Urinary bladder (tissue), 4 donors: ENCODE measurements at places on chromosomes 6 and 20. TPM values are rescaled to one million over a fixed set of nuclear protein-coding genes. Genes with fewer than 3 reads are reported as not detected.

GRCh38 chr20:21381619-21382018 lies 15.7 kb downstream of the NKX2-4 start:
- DNase-seq, result no peak

DNA sequence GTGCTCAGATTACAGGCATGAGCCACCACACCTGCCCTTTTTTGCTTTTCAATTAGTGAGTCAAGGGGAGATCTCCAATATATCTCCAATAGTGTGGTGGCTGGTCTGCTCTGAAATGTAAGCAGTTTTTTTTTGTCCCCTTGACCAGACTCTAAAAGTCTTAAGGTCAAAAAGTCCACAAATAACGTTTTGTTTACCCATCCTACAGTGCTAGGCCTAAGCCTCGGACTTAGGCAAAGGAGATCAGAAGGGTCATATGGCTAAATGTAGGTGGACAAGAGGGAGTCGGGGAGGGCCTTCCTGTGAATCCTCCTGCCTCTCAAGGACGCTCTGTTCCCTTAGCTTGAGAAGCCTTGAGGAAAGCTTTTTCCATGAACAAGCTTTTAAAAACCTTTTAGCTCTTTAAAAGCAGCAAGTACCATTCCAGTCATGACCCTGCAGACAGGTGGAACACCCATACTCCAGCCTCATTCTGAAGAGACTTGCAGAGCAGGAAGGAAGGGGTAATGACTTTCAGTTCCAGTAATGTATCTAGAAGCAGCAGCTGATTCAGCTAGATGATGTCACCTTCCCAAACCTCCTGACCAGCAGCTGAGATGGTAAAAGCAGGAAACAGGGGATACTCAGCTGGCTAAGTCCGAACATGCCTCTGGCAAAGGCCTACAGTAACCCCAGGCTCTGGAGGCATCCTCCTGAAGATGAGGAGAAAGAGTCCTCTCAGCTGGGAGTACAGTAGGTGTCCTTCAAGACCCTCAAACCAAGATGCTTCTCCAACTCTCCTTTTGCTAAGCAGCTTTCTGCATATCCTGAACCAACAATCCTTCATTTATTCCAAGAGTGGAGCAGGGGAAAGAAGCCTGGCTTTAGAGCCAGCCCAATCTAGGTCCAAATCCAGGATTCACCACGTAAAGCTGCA lies 23.6 kb downstream of the BCL2L1 start:
- no peak for DNase-seq

DNA sequence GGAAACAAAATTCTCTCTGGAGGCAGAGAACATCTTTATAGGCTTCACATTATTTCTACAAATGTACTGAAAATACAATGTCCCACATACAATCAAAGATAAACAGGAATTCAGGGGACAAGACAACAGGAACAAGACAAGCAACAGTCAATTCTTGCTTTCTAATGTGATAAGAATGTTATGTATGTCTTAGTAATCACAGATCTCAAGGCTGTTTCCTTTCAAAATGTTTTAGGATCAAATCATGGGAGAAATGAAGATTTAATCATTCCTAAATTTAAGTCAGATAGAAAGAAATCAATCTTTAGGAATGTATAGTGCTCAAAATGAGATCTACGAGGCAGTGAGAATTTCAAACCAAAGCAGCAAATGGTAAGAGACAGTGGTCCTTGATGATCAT lies 32.1 kb downstream of the NEDD9 start:
- DNase-seq, result no peak

DNA sequence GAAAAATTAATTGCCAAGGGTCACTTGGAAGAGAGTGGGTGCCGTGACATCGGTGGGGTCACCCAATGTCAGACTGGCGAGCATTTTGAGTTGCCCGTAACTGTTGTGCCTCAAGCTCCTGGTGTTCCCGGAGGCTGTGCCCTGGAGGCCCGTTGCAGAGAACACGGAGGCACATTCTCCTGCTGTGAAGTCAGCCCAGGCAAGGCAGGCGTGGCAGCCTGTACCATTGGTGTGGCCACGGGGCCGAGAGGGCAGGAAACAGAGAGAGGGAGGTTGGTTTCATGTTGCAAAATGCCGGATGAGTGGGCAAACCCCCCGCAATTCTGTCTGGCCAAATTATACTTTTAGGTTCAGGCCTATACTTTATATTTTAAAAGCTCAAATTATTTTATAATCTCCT lies 81.2 kb downstream of the THBS2 start:
- no peak for DNase-seq

DNA sequence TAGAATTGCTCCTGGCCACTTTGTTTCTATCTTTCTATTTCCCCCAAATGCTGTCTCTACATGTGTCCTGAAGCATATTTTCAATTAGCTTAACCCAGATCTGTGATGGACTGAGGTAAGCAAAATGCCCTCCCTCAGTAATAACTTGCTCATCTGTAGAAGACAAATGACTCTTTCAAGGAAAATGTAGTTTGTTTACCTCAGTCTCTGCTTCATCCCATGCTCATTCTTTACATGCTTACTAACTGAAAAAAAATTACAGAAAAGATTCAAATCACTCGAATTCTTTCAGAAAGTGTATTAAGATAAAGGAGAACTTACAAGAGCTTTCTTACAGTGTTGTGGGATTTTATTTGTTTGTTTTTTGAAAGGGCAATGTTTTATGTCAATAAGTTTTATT lies 531.1 kb downstream of the LMBRD1 start:
- no peak for DNase-seq

GRCh38 chr6:13911337-13911736 lies 13.4 kb upstream of the RNF182 start:
- DNase-seq, result no peak

GRCh38 chr6:104656235-104656634 lies 203.5 kb downstream of the HACE1 start:
- DNase-seq, result no peak

DNA sequence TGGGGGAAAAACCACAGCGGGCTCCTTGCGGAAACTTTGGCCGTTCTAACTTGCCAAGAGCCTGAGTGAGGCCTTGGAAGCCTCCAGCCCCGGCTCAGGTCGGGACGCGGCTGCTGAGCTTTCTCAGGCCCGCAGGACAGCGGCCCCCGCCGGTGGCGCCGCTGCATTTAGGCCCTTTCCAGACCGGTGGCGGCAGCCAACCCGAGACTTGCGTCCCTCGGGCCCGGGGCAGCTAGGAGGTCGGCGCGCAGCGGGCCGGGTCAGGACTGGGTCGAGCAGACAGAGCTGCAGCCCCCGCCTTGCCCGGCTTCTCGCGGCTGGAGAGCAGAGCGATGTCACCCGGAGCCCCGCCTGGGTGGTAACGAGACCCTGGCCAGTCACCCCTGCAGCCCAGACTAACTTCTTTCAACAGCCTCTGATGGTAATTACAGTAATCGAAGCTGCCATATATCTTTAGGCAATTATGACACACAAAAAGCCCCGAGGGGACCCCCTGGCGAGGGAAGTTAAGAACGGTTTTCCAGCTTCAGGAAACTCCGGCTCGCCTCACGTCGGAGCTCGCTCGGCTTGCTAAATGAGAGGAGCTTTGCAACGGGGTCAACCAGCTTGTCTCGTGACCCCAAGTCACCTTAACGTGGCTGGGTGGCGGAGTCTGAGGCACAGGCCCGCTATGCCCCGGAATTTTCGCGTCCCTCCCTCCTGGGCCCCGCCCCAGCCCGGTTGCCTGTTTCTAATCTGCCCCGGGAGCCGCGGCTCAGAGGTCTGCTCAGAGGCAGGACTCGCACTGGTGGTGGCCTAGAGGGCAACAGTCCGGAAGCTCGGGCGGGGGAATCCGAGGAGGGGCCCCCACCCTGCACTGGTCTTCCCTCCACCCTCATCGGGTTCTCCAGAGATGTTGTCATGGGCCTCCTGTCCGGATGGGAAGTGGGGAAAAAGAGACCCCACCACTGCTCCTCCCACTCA lies 3.0 kb downstream of the NR2E1 start:
- DNase-seq, result no peak

DNA sequence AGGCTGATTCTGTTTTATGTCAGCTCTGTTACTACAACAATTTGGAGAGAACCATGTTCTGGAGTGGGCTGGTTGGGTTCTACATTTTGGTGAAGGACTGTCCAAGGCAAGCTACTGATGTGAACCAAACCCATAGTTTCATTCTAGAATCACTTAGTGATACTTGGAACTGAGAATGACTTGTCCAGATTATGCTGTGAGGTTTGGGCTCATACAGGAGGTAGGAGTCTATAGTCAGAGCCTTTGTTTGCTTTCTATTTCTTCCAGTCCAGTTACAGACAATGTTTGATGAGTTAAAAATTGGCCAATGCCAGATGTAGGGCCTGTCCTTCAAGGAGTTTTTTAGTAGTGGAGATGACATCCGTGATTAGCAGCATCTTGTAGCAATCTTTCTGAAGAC lies 97.9 kb downstream of the LRRC1 start:
- DNase-seq, result no peak

- DNase-seq, result no peak
These were observed 738.8 kb downstream of the HDGFL1 start for GRCh38 chr6:23308166-23308565.

- DNase-seq, result no peak
These were observed 197.4 kb upstream of the KCNQ5 start for GRCh38 chr6:72424476-72424875.

GRCh38 chr20:39266989-39267388 lies 304.8 kb downstream of the DHX35 start:
- no peak for DNase-seq

DNA sequence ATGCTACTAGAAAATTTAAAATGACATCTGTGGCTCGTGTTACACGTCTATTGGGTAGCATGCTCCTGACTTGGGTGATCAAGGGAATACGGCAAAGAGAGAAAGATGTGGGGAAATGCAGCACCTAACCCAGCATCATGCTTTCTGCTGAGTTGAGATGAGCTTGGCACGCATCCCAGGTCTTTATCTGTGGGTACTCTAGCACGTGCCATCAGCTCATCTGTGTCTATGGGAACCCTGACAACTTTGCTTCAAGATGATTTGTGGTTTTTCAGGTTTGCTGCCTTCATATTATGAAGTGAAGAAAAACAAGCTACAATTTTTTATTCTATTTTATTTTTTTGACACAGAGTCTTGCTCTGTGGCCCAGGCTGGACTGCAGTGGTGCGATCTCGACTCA lies 21.0 kb downstream of the RNASET2 start:
- DNase-seq, result no peak

- DNase-seq, result no peak
These were observed 65.0 kb upstream of the IFNGR1 start for GRCh38 chr6:137283940-137284810.

DNA sequence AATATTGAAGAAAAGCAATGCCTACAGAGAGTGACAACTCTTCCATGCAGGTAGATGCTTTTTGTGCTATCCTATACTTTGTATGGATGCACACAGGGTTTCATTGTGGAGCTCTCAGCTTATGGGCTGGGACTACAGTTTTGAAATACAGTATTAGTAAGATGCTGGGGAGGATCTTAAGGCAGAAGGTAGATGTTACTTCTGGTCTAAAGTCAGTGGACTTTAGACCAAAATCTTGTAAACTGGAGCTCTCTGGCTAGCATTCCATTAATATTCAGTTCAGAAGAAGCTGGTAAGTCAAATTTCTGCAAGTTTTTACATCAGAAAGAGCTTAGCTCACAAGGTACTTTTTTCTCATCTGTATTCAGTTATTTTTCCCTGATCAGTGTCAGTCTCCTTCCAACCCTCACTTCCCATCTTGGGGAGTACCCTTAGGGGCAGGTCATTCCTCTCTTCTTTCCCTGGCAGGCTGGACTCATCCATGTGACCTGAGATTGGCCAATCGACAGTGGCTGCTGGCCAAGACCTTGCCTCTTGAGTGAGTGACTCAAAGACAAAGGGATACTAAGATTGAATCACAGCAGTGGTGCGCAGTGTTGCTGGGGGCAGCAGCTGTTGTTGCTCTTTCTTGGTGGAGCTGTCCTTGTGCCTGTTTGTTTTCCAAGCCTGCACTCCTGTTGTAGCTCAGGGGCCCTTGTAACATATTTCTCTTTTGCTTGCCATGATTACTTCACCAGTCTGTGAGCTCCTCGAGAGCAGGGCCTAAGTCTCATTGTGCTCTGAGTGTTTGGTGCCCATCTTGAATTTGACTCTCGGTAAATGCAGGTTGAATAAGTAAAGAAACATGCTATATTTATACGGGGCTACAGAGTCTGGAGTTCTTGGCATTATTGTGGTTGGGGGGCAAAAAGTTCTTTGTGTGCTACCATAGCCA lies 2.8 kb upstream of the PHF20 start:
- DNase-seq, result no peak

- no peak for DNase-seq
These were observed 73.0 kb downstream of the RREB1 start for GRCh38 chr6:7180751-7181150.

GRCh38 chr6:163085861-163086623 lies 328.5 kb upstream of the QKI start:
- DNase-seq, result no peak

- DNase-seq, result no peak
These were observed 30.5 kb upstream of the LYRM2 start for GRCh38 chr6:89669002-89669401.

GRCh38 chr20:39706184-39706663 lies 744.1 kb downstream of the DHX35 start:
- peak; percentile 31 for DNase-seq

DNA sequence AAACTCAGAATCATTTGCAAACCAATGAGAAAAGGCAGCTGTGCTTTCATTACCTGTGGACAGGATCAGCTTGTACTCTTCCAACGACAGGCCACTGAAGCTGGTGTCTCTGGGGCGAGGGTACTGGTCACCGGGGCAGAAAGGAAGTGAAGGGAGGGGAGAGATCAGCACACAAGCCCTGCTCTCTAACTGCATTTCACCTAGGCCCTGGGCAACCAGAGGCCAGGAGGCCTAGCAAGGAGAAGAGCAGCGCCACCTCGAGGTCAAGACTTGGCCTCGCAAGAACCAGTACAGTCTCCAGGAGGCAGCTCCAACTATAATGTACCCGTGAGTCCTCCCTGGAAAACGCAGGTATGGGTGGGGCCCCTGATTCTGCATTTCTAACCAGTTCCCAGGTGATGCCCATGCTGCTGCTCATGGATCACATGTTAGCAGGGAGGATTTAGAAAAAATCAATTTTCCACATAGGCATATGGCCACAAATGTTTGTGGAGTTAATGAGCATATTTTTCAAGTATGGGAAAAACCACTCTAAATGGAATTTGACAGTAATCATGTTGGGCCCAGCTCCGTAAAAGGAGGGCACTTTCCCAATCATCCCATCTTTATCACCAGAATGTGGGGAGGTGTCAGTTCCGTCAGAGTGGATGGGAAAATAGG lies 11.0 kb downstream of the UQCC2 start:
- DNase-seq, result no peak

- no peak for DNase-seq
These were observed 69.0 kb downstream of the MOCS1 start for GRCh38 chr6:39865011-39865888.

- no peak for DNase-seq
These were observed 120.7 kb upstream of the ADGRF1 start for GRCh38 chr6:47162793-47163192.

Gene EPPIN
- total RNA-seq, result not detected

Gene VGLL2
- total RNA-seq, result 0.11 TPM

Gene IPCEF1
- 3.0 TPM for total RNA-seq

Gene LEMD2
- total RNA-seq, result 33.6 TPM

Gene DEFB118
- not detected for total RNA-seq

Gene MED23
- total RNA-seq, result 66.9 TPM

Gene WFDC5
- total RNA-seq, result 0.26 TPM

Gene PGM3
- 109 TPM for total RNA-seq

Gene KCNK5
- 2.3 TPM for total RNA-seq

Gene BPIFB1
- not detected for total RNA-seq
